ENCODE measurements at places on chromosomes 1 and 21.

- DNase-seq, result no peak
Measured at GRCh38 chr21:17472592-17473271, 40.1 kb upstream of the CXADR start.

DNA sequence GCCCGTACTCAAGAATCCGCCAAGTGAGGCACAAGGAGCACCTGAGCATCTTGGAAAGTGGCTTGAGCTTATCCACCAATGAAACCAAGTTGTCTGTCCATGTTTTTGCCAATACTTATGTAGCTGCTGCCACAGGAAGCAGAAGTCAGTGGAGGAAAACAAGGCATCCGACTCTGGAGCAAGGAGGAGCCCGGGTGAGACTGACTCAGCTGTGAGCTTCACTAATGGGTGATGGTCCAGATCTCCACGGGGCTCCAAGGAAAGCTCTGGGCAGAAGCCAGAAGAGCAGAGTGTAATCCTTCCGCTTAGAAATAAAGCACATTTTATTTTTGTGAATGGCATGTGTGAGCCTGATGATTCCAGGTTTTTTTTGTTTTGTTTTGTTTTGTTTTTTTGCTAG is 12.3 kb upstream of the SSR2 start:
- no peak for DNase-seq

DNA sequence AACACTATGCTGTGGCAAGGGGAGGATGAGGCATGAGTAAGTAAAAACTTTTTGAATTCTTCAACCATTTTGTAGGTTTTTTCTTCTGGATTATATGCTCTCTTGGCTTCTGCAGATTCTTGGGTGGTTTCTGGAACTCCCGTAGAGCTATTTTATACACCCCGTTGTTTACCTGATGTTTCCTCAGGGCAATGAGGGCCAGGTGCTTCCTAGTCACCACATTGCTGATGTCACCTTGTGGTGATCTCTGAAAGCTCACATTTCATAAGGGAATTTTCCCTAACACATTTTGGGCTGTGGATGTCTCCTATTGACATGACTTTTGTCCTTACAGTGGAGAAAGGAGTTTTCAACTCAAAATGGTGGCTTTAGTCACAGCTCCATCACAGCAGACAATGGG is 356.6 kb downstream of the PLA2G4A start:
- DNase-seq, result no peak

DNA sequence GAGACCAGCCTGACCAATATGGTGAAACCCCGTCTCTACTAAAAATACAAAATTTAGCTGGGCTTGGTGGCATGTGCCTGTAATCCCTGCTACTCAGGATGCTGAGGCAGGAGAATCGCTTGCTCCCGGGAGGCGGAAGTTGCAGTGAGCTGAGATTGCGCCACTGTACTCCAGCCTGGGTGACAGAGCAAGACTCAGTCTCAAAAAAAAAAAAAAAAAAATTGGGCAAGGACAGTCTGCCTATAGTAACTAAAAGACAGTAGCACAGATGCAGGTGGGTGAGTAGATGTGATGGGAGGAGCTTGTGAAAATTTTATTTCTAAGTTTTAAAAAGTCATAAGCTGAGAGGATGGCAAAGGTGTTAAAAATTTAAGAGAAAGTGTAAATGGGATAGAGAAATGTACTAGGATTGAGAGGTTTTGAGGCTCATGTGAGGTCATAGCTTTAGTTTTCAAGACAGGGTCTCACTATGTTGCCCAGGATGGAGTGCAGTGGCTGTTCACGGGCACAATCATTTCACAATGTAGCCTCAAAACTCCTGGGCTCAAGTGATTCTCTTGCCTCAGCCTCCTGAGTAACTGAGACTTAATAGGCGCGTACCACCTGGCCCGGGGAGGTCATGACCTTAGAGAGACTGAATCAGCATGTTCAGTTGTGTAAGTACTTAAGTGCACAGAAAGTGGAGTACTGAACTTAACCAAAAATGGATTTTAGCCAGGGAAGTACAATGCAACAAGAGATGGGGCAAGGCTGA is 33.7 kb downstream of the PTP4A2 start:
- DNase-seq, result peak; percentile 71

DNA sequence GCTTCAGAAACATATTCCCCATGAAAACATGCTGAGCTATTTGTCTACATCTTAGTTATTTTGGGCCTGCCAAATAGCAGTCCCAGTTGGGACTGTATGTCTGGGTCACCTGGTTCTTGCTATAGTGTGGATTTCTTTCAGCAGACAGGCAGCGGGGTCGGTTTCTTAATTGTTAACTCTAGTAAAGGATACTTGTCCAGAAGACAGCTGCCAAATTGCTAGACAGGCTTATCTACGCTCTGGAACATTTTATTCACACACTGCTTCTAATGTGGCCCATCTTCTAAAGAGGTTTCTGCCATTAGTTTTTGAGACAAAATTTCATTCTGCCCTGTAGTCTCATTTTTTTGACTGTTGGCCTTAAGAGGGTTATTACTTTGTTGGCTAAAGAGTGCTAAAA is 217.9 kb downstream of the RWDD3 start:
- DNase-seq, result no peak

GRCh38 chr1:100328133-100328532 is 24.2 kb upstream of the CDC14A start:
- DNase-seq, result no peak

DNA sequence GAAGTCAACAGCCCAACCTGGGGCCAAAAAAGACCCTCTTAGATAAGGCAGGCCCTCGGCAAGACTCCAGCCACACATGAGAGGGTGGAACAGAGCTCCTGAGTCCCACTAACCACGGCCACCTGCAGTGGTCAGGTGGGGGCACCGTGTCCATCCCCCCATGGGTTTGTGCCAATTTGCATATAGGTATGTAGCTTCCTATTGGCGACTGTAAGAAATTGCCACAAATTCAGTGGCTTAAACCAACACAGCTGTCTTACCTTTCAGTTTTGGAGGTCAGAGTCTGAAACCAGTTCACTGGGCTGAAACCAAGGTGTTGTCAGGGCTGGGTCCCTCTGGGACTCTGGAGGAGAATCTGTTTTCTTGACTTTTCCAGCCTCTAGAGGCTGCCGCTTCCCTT is 59.3 kb downstream of the COL18A1 start:
- DNase-seq, result no peak

- no peak for DNase-seq
Measured at GRCh38 chr1:94382201-94382600, 36.0 kb upstream of the ABCD3 start.

- DNase-seq, result no peak
Measured at GRCh38 chr1:51728611-51729155, 111.8 kb downstream of the OSBPL9 start.

DNA sequence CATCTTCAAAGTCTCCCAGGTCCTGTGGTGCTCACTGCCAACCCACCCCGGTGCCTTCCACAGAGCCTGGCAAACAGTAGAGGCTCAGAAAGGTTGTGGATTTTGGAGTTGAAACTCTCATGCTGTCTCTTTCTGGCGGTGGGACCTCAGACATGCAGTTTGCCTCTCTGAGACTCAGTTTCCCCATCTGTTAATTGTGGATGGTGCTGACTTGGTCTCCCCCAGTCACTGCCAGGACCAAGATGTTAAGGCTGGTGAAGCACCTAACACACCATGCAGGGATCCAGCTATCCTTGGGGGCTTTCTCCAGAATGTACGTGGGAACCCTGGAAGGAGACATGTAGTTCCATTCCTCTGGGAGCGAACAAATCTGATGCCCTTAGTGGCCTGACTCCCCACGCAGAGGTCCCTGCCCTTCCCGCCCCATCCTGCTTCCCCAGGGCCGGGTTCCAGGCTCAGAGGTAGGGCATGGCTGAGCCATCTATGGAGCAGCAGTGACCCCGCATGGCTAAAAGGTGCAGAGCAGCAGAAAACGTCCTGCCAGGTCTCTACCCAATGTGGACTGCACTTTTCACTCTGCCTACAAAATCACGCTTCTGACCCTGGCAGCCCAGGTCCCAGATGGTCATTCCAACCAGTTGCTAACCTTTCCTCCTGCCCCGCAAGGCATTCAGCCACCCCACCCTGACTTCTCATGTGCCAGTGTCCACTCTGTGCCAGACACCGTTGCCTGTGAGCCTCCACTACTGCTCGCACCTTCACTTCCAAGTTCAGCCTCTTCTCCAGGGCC is 9.2 kb upstream of the TTC22 start:
- peak; percentile 29 for DNase-seq

GRCh38 chr1:65003316-65003664 is 36.9 kb upstream of the JAK1 start:
- DNase-seq, result no peak

DNA sequence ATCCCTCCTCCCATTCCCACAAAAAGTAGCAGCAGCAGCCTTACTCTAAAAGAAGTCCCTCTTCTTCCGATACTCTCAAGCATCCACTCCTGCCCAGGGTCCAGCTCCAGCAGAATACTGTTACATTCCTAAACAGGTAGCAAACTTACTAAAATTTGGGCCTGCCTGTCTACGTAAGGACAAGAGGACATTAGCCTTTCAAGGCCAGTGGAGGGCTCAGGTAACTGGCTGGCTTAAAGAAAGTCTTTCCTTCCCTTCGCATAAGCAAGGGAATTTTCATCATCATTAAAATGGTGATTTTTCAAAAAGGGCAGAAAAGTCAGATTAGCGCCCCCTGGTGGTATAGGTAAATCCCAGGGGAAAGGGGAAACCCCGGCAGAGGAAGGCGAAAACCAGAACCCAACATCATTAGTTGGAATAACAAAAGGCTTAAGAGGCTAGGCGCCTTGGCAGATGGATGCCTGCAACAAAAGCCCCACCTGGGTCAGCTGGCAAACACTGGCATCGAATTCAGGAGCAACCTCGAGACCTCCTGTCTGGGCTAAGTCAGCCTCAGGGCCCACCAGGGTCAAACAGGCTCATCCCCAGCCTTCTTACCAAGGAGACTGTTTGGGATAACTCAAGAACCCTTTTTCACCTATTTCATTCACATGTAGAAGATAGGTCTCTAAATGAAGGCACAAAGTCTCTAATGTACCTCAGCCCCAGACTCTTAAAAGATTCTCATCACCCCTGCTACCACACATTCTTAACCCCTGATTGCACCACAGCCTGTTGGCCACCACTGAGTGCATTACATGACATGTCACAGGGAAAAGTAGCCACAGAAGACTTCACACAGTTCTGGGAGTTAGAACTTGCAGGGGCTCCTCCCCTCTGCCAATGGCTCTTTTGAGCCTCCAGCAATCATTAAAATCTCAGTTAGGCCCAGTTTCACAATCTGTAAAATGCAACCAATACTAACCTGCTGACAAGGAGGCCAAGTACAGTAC is 36.7 kb downstream of the ERI3 start:
- DNase-seq, result peak; percentile 53

GRCh38 chr1:92538048-92538412 is 51.3 kb upstream of the GFI1 start:
- DNase-seq, result no peak

DNA sequence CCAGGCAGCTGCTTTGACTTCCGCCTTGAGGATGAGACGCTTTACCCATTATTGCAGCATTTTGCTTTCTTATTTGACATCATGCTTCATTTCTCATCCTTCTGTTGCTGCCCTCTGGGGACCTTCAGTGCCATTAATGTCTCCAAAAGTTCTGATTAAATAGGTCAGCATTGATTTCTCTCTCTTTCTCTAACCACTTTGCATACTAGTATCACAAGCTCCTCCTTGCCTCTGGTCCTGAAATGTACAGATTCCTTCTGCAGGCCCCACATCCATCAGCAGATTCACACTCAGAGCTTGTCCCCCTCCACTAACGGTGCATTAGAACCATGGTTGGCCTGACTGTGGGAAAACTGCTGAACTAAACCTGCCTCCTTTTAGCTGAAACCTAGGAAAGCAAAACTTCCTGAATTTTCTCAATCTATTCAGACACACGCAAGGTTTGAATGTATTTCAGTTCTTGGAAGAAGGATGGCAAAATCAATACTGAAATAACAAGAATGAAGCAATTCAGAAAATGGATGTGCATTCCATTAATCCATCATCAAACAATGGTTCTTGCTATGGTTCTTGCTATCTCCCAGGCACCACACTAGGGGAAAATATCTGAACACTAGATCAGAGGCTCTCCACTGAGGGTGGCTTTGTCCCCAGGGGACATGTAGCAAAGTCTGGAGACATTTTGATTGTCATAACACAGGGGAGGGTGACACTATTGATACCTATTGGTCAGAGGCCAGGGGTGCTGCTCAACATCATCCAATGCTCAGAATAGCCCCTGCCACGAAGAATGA is 154.5 kb downstream of the PCP4 start:
- DNase-seq, result no peak

GRCh38 chr21:27831816-27832569 is 865.1 kb upstream of the ADAMTS5 start:
- no peak for DNase-seq

DNA sequence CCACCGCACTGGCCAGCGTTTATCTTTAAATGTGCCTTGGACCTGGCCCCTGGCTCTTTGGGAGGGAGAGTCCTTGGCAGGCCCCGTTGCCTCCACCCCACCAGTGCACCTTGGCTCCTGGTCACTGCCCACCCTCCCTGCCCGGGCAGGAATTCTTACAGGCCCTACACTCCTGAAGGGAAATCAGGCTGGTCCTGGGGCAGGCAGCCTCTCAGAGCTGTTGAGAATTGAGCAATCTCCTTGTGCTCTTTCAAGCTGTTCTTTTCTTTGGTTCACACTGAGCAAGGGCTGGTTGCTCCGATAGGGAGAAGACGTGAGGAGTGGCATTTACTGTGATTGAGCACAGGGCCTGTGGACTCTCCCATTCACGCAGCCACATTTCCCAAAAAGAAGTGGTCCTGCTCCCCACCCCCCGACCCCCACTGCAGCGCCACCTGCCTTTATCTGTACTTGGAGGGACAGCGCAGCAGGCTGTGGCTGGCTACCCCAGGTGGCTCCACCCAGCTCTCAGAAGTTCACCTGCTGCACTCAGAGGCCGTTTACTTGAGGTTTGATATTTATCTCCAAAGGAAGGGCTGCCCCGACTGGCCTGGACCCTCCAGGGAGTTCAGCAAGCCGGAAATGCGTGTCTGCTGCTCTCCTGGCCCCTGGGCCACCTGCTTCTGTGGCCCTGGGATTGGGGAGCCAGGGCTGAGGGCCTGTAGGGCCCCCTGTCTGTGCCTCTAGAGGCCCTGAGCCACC is 47.8 kb downstream of the SKI start:
- peak; percentile 40 for DNase-seq

- DNase-seq, result no peak
Measured at GRCh38 chr1:229370601-229371021, 27.8 kb upstream of the CCSAP start.

GRCh38 chr1:205588636-205589035 is 43.2 kb downstream of the ELK4 start:
- no peak for DNase-seq

DNA sequence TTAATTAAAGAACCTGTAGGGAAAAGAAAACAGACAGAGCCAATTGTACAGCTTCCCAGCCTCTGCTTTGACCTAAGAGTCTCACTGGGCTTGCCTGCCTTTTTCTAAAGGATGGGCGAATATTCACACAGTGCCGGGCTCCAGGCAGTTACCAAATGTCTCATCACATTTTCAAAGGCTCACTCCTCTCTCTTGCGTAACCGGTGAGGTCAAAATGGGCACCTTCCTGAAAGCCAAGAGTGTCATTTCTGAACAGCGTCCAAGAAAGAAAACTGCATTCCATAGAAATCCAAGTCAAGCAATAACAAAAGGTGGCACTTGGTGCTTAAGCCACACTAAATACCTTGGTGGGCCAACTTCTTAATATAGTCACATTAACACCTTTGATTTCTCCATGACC is 710 bp upstream of the PALMD start:
- no peak for DNase-seq

Data from CD14-positive monocyte (primary cell).